ENCODE measurements at places on chromosomes 2 and 18.

GRCh38 chr2:172098650-172099471 lies 3.8 kb downstream of the DLX2 start:
- H3K4me1 ChIP-seq, result peaks cover 21% of the 10 kb centered on the region
- H3K36me3 ChIP-seq, result no peaks in the 10 kb centered on the region
- peak overlapping the region; percentile 30 for H3K4me3 ChIP-seq
- H3K27ac ChIP-seq, result no peak overlapping the region
- H3K27me3 ChIP-seq, result peaks cover 16% of the 10 kb centered on the region

DNA sequence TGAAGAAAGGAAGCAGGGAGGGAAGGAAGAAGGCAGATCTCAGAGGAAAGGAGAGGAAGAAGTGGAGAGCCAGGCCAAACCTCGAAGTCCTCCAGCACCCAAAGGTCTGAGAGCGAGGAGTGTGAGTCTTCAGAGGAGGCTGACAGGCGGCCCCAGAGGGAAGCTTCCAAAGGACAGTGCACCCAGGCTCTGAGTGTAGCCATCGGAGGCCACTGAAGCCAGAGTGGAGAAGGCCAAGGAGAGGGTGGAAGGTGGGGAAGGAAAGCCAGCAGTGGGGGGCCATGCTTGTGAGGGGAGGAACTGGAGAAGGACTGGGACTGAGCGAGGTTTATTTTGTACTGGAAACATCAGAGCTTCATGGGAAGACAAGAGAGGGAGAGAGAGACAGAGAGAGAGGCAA lies 6.0 kb downstream of the ATP6V1B1 start:
- H3K27ac ChIP-seq, result no peak overlapping the region
- no peaks in the 10 kb centered on the region for H3K27me3 ChIP-seq
- no peak for DNase-seq
- H3K36me3 ChIP-seq, result no peaks in the 10 kb centered on the region
- H3K4me3 ChIP-seq, result no peak overlapping the region

DNA sequence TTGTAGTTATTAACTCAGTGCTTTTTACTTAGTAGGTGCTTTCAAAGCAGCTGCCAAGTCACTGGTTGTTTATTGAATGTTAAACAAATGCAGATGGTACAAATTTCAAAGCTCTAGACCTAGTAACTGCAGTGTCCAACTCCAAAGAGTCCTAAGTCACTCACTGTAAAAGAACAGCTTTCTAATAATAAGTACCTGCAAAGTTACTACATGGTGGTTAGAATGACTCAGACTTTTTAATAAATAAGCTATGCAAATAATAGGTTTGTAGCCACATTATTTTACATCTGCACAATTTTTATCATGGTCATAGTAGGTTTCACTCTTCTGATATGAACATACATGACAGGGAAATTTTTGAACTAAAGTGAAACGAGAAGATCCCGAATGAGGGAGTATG lies 1620.4 kb upstream of the CELF4 start:
- H3K4me1 ChIP-seq, result no peaks in the 10 kb centered on the region
- H3K27ac ChIP-seq, result no peak overlapping the region
- no peaks in the 10 kb centered on the region for H3K36me3 ChIP-seq
- no peak overlapping the region for H3K4me3 ChIP-seq
- no peaks in the 10 kb centered on the region for H3K27me3 ChIP-seq

- H3K4me3 ChIP-seq, result no peak overlapping the region
- no peaks in the 10 kb centered on the region for H3K4me1 ChIP-seq
- no peak overlapping the region for H3K27ac ChIP-seq
Measured at GRCh38 chr2:2827046-2827636, 496.1 kb upstream of the MYT1L start.

DNA sequence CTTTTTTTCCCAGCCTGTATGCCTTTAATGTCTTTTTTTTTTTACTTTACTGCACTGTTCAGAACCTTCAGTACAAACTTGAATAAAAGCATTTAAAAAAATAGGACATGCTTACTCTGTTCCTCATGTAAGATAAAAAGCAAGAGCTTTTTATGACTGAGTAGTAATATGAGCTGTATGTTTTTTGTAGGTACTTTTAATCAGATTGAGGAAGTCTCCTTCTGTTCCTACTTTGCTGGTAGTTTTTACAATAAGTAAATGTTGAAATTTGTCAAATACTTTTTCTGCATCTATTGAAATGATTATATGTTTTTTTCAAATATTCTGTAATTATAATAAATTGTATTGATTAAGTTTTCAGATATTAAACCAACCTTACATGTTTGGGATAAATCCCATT lies 189.8 kb downstream of the FAM210A start:
- no peaks in the 10 kb centered on the region for H3K4me1 ChIP-seq
- H3K27ac ChIP-seq, result no peak overlapping the region
- no peak overlapping the region for H3K4me3 ChIP-seq
- no peak for DNase-seq
- H3K27me3 ChIP-seq, result no peaks in the 10 kb centered on the region
- no peaks in the 10 kb centered on the region for H3K36me3 ChIP-seq

DNA sequence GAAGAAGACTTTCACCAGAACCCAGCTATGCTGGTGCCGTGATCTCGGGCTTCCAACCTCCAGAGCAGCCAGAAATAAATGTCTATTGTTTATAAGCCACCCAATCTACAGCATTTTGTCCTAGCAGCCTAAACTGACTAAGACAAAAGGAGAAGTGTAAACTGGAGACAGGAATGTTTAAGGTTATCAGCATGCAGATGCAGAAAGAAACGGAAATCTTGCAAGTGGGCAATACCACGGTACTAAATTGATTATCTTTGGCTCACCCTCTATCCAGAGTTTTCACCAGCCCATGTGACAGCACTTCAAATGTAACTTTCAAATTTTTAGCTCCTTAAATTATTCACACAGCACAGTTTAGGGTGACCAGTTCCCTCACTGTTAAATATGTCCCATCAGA lies 5.7 kb upstream of the CAPN14 start:
- no peak overlapping the region for H3K4me3 ChIP-seq
- no peaks in the 10 kb centered on the region for H3K36me3 ChIP-seq
- no peaks in the 10 kb centered on the region for H3K27me3 ChIP-seq
- no peak overlapping the region for H3K27ac ChIP-seq
- H3K4me1 ChIP-seq, result no peaks in the 10 kb centered on the region
- DNase-seq, result no peak

DNA sequence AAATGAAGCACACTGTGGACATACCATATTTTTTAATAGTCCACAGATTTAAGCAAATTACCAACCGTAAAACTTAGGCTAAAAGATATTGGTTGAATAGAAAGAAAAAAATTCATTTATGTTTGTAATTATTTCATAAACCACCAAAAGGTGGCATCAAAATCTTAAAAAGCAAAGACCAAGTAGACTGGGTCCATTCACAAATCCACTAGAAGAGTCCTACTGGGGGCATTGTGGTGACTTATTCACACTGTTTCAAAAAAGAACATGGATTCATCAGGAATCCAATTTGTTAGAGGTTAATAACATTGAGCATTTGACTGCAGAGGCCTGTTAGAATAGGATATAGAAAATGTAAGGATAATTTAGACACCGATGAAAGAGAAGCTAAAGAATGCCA lies 194.9 kb upstream of the KYNU start:
- H3K4me1 ChIP-seq, result no peaks in the 10 kb centered on the region
- DNase-seq, result no peak
- H3K27ac ChIP-seq, result no peak overlapping the region
- no peaks in the 10 kb centered on the region for H3K36me3 ChIP-seq

- DNase-seq, result no peak
- H3K4me3 ChIP-seq, result no peak overlapping the region
- no peaks in the 10 kb centered on the region for H3K27me3 ChIP-seq
- H3K36me3 ChIP-seq, result peaks cover 44% of the 10 kb centered on the region
Measured at GRCh38 chr2:69529480-69529879, 92.2 kb upstream of the NFU1 start.

GRCh38 chr2:239282448-239283287 lies 118.2 kb downstream of the HDAC4 start:
- H3K4me1 ChIP-seq, result peaks cover 14% of the 10 kb centered on the region
- no peaks in the 10 kb centered on the region for H3K36me3 ChIP-seq
- no peaks in the 10 kb centered on the region for H3K27me3 ChIP-seq

- DNase-seq, result no peak
- H3K27me3 ChIP-seq, result no peaks in the 10 kb centered on the region
- no peaks in the 10 kb centered on the region for H3K4me1 ChIP-seq
- no peaks in the 10 kb centered on the region for H3K36me3 ChIP-seq
Measured at GRCh38 chr2:65686928-65687521, 254.6 kb upstream of the SPRED2 start.

GRCh38 chr2:229153951-229154350 lies 117.1 kb downstream of the PID1 start:
- no peaks in the 10 kb centered on the region for H3K27me3 ChIP-seq
- H3K4me3 ChIP-seq, result no peak overlapping the region
- no peak overlapping the region for H3K27ac ChIP-seq

GRCh38 chr2:74383254-74383653 lies 3.1 kb upstream of the DCTN1 start:
- H3K4me1 ChIP-seq, result peaks cover 10% of the 10 kb centered on the region
- H3K27ac ChIP-seq, result peak overlapping the region; percentile 51
- no peaks in the 10 kb centered on the region for H3K36me3 ChIP-seq
- no peak overlapping the region for H3K4me3 ChIP-seq

DNA sequence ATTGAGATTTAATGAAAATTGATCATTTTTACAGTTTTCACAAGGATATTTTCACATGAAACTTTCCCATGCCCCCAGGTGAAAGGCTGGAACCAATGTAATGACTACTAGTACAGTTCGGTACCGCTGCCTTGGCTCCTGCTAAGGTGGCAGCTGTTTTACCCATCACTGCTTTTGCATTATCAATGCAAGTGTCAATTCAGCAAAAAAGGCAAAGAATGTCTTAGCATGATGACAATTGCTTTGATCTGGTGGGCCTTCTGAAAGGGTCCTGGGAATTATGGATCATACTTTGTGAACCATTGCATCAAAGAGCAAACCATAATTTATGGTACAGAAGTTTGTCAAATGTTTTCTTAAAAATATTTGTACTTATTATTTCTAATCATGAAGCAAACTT lies 107.2 kb downstream of the KYNU start:
- H3K4me3 ChIP-seq, result no peak overlapping the region
- H3K4me1 ChIP-seq, result no peaks in the 10 kb centered on the region
- DNase-seq, result no peak
- no peak overlapping the region for H3K27ac ChIP-seq
- H3K36me3 ChIP-seq, result no peaks in the 10 kb centered on the region

- peaks cover 4% of the 10 kb centered on the region for H3K27me3 ChIP-seq
- no peaks in the 10 kb centered on the region for H3K4me1 ChIP-seq
- no peak overlapping the region for H3K4me3 ChIP-seq
- no peak for DNase-seq
- H3K27ac ChIP-seq, result no peak overlapping the region
Measured at GRCh38 chr18:71105994-71106546, 817.2 kb downstream of the SOCS6 start.

DNA sequence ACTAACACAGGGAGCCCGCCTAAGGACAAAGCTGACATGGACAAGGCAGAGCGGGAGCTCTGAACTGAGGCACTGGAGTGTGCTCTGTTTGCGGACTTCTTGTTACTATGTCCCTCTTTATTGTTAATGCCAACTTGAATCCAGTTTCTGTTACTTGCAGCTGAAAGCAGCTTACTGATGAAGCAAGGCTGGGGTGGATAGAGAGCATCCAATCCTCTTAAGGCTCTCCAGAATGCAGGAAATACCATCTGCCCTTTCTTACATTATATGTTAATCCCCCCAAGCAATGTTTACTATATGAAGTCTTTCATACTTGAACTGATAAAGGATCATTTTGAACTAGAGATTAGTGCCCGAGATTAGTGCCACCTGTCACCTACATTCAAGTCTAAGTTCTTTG lies 9.4 kb downstream of the FAM210A start:
- H3K4me1 ChIP-seq, result peaks cover 6% of the 10 kb centered on the region
- H3K27me3 ChIP-seq, result no peaks in the 10 kb centered on the region
- no peak overlapping the region for H3K4me3 ChIP-seq
- DNase-seq, result no peak

DNA sequence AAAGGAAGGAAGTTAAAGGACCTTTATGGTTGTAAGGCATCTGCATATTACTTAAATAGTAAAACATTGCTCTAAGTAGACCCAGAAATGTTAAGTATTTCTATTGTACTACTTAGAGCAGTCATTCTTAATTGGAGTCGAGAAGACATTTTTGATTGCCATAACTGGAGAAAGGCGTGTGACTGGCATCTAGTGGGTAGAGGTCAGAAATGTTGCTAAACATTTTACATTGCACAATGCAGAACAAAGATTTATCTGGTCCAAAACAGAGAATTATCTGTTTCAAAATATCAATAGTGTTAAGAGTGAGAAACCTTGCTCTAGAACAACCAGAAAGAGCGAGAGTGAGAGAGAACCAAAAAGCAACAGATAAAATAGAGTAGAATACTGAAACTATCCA lies 23.3 kb upstream of the ROCK1 start:
- no peak overlapping the region for H3K27ac ChIP-seq
- H3K4me3 ChIP-seq, result no peak overlapping the region
- no peaks in the 10 kb centered on the region for H3K4me1 ChIP-seq
- no peaks in the 10 kb centered on the region for H3K27me3 ChIP-seq
- no peaks in the 10 kb centered on the region for H3K36me3 ChIP-seq

DNA sequence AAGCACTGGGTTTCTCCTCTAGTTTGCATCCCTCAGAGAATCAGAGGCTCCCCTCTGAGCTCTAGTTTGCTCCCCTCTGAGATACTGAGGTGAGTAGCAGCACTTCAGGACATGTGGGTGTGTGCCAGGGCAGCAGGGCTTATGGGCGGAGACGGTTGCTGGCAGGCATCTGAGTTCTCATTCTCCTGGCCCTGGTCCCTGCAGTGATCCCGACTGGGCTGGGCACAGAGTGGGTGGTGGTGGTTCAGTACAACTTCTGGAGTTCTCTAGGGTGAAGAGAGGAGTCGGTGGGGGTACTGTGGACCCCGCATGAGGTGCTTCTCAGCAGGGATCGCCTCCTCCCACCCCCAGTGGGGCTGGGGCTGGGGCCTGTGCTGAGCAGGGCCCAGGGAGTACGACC lies 47.9 kb downstream of the BOLA3 start:
- no peak for DNase-seq
- no peak overlapping the region for H3K27ac ChIP-seq
- no peaks in the 10 kb centered on the region for H3K27me3 ChIP-seq
- no peak overlapping the region for H3K4me3 ChIP-seq
- H3K36me3 ChIP-seq, result no peaks in the 10 kb centered on the region

- no peaks in the 10 kb centered on the region for H3K4me1 ChIP-seq
- no peak overlapping the region for H3K4me3 ChIP-seq
- H3K36me3 ChIP-seq, result no peaks in the 10 kb centered on the region
- no peaks in the 10 kb centered on the region for H3K27me3 ChIP-seq
- DNase-seq, result no peak
Measured at GRCh38 chr2:187263675-187264560, 184.1 kb downstream of the CALCRL start.

GRCh38 chr18:5894611-5895298 lies 567 bp downstream of the TMEM200C start:
- H3K27me3 ChIP-seq, result no peaks in the 10 kb centered on the region
- no peaks in the 10 kb centered on the region for H3K36me3 ChIP-seq
- no peak overlapping the region for H3K27ac ChIP-seq
- DNase-seq, result peak; percentile 14
- H3K4me3 ChIP-seq, result peak overlapping the region; percentile 35
